ENCODE measurements at places on chromosomes 12 and 14. TPM values are rescaled to one million over a fixed set of nuclear protein-coding genes. Genes with fewer than 3 reads are reported as not detected.

DICER1 gene
- total RNA-seq: 34.7 TPM

TOMM20L gene
- total RNA-seq: not detected

LRFN5 gene
- 0.30 TPM for total RNA-seq

KIF26A gene
- total RNA-seq: 4.4 TPM

ARHGEF40 gene
- 8.7 TPM for total RNA-seq

DAO gene
- not detected for total RNA-seq

C1R gene
- total RNA-seq: 5.3 TPM

LRRC9 gene
- total RNA-seq: not detected

LRRIQ1 gene
- total RNA-seq: 0.65 TPM

CCDC175 gene
- total RNA-seq: not detected

DDIT3 gene
- 7.5 TPM for total RNA-seq

NABP2 gene
- total RNA-seq: 28.3 TPM

TRIM9 gene
- total RNA-seq: not detected

ERBB3 gene
- not detected for total RNA-seq
